ENCODE measurements at places on chromosomes 5 and 9. TPM values are rescaled to one million over a fixed set of nuclear protein-coding genes. Genes with fewer than 3 reads are reported as not detected.

- H3K36me3 ChIP-seq = peaks cover 18% of the 10 kb centered on the region
- no peak overlapping the region for H3K4me3 ChIP-seq
- H3K4me1 ChIP-seq = peaks cover 55% of the 10 kb centered on the region
- DNase-seq = peak; percentile 61
- H3K27me3 ChIP-seq = no peaks in the 10 kb centered on the region
- peak overlapping the region; percentile 11 for H3K27ac ChIP-seq
Observed at GRCh38 chr9:37999588-38000189, 69.3 kb downstream of the SHB start.

The DDX4 gene
- not detected for total RNA-seq

The PDZD2 gene
- not detected for total RNA-seq

- no peaks in the 10 kb centered on the region for H3K27me3 ChIP-seq
- DNase-seq = peak; percentile 96
- peak overlapping the region; percentile 82 for H3K27ac ChIP-seq
- H3K4me3 ChIP-seq = no peak overlapping the region
- peaks cover 7% of the 10 kb centered on the region for H3K36me3 ChIP-seq
- H3K4me1 ChIP-seq = peaks cover 16% of the 10 kb centered on the region
Observed at GRCh38 chr5:78518365-78519197, 130.0 kb downstream of the LHFPL2 start.

DNA sequence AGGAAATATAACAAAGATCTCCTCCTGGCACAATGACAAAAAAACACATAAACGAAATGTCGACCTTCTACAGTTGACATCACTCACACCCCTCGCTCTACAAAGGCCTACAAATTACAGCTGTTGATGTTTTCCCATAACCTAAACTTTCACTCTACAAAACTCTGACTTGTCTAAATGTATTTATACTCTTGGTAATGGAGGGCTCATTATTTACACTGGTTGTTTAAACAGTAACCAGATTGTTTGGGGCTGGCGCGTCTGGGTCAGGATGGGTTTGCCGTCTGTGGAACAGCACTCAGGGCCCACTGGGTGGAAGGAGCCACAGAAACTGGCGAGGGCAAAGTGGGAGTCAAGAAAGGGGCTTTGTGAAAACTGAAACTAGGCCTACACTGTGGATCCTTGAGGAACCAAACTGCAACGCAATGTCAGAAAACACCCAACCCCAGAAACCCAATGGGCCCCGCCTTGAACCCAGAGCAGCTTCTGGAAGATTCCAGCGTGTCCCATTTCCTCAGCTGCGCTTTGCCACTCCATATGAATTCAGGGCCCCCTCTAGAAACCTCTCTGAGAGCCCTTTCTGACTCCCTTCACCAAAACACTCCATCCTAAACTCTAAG, 136.7 kb downstream of the ROR2 start:
- DNase-seq = peak; percentile 22
- H3K4me1 ChIP-seq = peaks cover 40% of the 10 kb centered on the region
- H3K4me3 ChIP-seq = no peak overlapping the region
- peak overlapping the region; percentile 47 for H3K27ac ChIP-seq

- H3K27me3 ChIP-seq = no peaks in the 10 kb centered on the region
- DNase-seq = no peak
- H3K4me1 ChIP-seq = no peaks in the 10 kb centered on the region
- H3K27ac ChIP-seq = no peak overlapping the region
- no peak overlapping the region for H3K4me3 ChIP-seq
Observed at GRCh38 chr9:108119530-108120113, 630.1 kb upstream of the KLF4 start.

- H3K36me3 ChIP-seq = no peaks in the 10 kb centered on the region
- H3K27me3 ChIP-seq = peaks cover 49% of the 10 kb centered on the region
- DNase-seq = no peak
- H3K4me1 ChIP-seq = no peaks in the 10 kb centered on the region
- H3K4me3 ChIP-seq = peak overlapping the region; percentile 69
Observed at GRCh38 chr5:116572350-116573278, 2.0 kb downstream of the SEMA6A start.

DNA sequence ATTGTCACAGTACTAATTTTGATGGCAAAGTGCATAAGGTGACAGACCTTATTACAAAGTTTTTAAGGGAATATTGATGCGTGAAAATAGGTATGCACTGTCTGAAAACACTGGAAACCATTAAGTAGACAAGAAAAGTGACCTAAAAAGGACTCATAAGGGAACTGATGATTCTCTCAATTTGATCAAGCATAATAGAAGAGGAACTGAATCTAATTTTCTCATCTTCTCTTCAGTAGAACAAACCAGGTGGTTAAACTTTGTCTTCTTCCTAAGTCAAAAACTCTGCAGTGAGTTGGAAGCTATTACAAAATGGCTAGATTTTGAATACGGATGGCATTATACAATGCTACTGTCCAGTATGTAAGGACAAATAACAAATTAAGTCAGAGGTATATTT, 53.4 kb downstream of the RNF145 start:
- no peak overlapping the region for H3K27ac ChIP-seq
- H3K27me3 ChIP-seq = no peaks in the 10 kb centered on the region
- H3K36me3 ChIP-seq = peaks cover 29% of the 10 kb centered on the region
- peaks cover 5% of the 10 kb centered on the region for H3K4me1 ChIP-seq

GRCh38 chr5:7762267-7762666, 88.7 kb downstream of the CFAP90 start:
- no peak overlapping the region for H3K27ac ChIP-seq
- no peak for DNase-seq
- no peaks in the 10 kb centered on the region for H3K36me3 ChIP-seq
- no peaks in the 10 kb centered on the region for H3K4me1 ChIP-seq

The AK8 gene
- total RNA-seq = under 0.01 TPM

DNA sequence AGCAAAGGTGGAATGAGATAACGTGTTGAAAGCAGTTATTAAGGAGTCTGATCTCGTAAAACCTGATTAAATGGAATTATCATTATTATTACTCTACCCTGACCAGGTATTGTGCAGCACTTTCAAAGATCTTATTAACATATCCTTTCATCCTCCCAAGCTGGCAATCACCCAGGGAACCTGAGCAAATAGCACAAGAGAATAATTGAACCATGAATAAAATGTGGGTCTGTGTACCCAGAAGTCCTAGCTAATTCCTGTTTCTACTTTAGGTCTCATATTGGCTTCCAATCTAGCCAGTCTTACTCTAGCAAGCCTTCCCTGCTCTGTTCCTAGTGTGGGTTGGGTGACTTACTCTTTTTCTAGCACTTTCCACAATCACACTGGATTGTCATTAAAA, 162.2 kb upstream of the STK32A start:
- no peak overlapping the region for H3K27ac ChIP-seq
- H3K4me3 ChIP-seq = no peak overlapping the region
- H3K27me3 ChIP-seq = no peaks in the 10 kb centered on the region
- H3K36me3 ChIP-seq = no peaks in the 10 kb centered on the region

Measured in IMR-90 (cell line).